SHP77 treated with DMSO at 0.1 percent for 48 hours (cell line): ENCODE measurements at places on chromosomes 4 and X.
A peak's percentile ranks its signal among the peaks of the same experiment; 100 is the strongest.

DNA sequence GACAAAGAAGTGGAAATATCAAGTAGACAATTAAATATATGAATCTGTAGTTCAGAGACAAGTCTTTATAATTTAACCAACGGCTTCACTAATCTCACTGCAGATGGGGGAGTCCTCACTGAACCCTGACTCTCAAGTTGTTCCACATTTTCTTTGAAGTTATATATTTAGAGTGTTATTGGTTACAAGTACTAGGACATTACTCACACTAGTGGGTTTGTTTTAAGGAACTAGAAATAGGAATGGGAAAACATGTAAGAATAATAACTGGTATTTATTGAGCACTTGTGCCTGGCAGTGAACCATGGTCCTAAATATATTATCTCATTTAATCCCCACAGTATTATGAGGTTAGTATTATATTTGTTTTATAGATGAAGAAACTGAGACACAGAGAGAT, 22.0 kb downstream of the MND1 start:
- no peak for DNase-seq

- DNase-seq: no peak
Measured at GRCh38 chr4:127870688-127871087, 10.0 kb upstream of the PLK4 start.

DNA sequence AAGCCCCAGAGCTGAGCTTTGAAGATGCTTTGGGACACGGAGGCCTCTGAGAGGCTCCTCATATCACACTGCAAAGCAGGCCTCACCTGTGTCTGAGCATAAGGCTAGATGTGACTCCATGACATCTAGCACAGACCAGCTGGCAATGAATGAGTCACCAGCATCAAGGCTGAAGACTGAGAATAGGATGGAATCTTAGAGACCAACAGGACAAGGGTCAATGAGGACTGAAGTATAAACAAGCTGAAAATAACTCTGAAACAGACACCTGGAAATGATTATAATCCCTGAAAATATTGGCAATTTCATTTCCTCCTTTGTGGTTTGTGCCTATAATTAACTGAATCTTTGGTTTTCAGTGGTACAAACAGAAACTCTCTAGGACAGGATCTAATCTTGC, 87.1 kb upstream of the PRPS1 start:
- no peak for DNase-seq

GRCh38 chr4:104262678-104263077, 232.0 kb downstream of the CXXC4 start:
- no peak for DNase-seq

DNA sequence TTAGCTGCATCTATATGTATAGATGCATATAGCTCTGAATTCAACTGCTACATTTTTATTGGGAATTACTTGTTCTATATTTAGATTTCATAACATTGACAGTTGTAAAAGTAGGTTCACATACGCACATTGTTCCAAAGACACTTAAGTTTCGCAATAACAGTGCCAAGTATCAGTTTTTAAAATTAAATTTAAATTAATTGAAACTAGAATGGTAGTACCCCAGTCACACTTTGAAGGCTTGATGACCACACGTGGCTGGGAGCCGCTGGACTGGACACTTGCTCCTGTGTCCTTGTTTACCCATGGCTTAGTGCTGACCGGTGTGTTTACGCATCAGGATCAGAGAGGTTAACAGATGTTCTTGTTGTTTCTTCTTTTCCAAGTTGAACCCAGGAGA, 140.7 kb upstream of the PSAPL1 start:
- DNase-seq: no peak

- no peak for DNase-seq
Measured at GRCh38 chr4:151143162-151143561, 43.7 kb downstream of the RPS3A start.

GRCh38 chrX:44071847-44072551, 98.8 kb upstream of the NDP start:
- DNase-seq: no peak

GRCh38 chrX:100928660-100929613, at the start of gene XKRX:
Gene XKRX, minus strand, starts transcription at chrX:100928917. Its CDS starts 613 bp downstream, at chrX:100928304.
- DNase-seq: no peak

DNA sequence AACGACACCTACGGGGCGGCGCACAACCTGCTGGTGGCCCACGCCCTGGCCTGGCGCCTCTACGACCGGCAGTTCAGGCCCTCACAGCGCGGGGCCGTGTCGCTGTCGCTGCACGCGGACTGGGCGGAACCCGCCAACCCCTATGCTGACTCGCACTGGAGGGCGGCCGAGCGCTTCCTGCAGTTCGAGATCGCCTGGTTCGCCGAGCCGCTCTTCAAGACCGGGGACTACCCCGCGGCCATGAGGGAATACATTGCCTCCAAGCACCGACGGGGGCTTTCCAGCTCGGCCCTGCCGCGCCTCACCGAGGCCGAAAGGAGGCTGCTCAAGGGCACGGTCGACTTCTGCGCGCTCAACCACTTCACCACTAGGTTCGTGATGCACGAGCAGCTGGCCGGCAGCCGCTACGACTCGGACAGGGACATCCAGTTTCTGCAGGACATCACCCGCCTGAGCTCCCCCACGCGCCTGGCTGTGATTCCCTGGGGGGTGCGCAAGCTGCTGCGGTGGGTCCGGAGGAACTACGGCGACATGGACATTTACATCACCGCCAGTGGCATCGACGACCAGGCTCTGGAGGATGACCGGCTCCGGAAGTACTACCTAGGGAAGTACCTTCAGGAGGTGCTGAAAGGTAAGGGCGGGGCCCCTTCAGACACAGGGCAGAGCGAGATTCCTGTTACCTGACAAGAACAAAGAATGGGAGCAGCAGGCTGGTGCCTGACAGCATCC, 11.7 kb downstream of the RPL9 start:
- no peak for DNase-seq

DNA sequence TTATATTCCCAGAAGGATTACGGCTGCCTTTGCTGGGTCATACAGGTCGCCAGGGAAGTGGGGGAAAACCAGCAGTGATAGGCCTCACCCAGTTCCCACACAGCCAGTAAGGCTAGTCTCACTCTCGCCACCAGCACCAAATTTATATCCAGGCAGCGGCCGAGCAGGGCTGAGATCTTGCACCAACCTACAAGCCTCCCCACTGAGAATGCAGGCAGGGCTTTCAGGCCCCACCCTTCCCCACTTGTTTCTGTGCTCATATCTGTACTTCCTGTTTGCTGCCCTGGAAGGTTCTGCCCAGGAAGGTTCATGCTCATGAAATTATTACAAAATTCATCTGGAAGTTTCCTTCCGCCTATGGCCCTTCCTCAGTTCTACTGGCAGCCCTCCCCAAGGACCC, 179.7 kb downstream of the STIM2 start:
- no peak for DNase-seq

DNA sequence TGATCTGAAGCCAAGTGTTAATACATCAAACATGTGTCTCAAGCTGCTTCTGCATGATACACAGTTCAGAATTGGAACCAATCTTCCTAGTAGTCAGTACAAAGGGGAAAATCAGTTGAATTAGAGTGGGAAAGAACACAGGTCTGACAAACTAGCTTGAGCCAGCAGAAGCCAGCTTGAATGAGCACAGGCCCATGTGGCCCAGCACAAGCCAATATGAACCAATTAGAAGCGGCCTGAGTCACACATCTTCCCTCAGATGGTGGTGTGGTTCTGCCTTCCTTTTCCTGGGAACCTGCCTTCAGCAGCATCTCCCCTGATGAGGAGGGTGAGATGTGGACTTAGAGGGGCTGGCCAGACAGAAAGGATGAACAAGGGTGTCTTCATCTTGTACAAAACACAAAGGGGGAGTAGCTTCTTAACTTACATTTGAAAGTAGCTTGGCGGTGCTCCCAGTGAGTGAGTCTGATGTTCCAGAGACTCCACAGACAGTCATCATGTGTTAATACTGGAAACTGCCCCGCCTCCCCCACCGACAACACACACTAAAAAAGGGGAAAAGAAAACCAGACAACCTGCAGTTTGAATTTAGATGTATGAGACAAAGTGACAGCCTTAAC, 72.0 kb downstream of the FRMPD4 start:
- DNase-seq: no peak

DNA sequence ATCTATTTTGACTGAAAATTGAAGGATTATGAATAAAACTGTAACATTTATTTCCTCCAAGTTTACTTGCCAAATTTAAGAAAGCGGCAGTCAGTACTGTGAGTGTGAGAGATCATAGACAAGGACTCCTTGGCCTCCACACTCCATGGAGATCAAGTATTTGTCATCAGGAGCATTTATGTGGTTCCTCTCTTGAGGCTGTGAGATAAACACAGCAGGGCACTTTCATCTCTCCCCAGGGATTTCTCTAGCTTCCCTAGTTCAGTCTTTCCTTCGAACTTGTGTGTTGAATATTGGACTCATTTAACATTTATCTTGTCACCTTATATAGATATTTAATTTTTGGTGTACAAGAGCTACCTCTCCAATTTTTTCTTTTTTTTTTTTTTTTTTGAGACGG, 40.8 kb downstream of the PDE5A start:
- no peak for DNase-seq

- DNase-seq: peak; percentile 88
Measured at GRCh38 chr4:54016504-54016903, 47.9 kb downstream of the CHIC2 start.

- no peak for DNase-seq
Measured at GRCh38 chrX:50881028-50881427, 29.5 kb upstream of the BMP15 start.

DNA sequence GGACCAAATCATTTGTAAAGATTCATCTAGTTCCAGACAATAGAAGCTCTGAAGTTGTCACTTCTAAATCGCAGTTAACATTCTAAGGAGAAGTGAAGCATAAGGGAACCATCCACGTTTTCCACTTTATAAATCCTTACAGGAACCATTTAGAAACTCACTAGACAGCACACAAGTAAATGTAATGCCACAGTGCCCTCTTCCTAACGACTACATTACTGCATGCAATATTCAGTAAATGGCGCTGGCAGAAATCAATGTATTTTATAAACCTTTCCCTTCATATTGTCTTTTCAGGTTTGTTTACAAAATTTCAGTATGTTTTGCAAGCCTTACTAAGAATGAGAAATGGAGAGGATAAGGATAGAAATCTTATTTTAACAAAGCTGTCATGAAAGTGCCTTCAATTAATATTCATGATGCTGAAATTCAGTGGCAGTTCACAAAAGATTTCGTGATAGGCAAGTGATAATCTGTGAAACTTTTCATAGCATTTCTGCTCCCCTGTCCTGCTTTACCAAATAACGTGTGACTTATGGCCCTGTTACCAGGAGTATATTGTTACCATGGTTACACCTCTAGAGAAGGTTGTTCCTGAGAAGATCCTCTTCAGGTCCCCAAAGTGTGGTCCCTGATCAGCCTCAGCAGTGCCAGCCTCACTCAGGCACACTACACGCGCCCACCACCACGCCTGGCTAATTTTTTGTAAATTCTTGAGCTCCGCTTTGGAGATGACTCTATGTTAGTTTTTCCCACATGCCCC, 54.2 kb downstream of the TMA16 start:
- DNase-seq: peak; percentile 56

DNA sequence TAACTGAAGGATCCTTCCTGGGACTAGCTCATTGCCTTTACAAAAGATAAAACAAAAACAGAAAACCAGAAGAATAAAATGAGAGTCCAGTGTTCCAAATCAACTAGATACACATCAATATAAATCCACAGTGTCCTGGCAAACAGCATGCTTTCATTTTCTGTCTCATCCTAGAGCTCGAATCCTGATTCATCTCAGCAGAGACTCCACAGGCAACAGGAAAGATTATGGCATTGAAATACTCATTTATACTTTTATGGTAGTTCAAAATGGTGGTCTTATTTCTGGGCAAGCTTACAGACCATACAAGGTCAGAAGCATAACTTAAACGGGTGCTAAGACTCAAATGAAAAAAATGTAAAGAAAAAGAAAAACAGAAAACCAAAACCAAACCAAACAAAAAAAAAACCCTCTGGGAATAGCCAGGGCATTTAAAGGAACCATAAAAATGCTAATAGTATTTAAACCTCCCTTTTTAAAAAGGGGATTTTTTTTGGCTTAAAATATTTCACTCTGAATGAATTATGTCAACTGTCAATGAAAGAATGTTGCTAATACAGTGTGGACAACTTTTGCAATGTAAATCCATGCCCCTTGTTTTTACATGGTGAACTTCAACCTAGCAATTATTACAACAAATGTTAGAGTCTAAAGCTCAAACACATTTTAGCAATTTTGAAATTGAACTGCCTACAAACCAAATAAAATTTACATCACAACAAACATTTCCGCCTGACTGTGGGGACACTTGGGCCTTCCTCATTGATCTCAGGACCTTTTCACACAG, 57.9 kb downstream of the GPR101 start:
- DNase-seq: no peak

DNA sequence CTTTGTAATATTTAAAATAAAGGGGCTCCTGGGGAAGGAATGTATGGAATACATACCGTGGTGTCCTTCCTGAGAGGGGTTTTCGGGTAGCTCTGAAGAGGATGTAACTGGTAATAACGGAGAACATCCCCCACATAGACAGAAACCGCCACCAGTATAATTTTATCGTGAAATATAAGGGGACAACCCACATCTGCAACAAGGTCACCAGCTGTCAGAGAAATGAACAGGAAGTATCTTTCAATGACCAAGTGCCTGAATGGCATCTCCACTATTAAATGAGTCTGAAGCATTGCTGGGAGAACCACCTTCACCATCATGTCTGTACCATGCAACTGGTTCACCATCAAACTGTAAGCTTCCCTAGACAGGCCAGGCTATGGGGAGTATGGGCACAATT, 31.7 kb downstream of the RNF175 start:
- DNase-seq: no peak

DNA sequence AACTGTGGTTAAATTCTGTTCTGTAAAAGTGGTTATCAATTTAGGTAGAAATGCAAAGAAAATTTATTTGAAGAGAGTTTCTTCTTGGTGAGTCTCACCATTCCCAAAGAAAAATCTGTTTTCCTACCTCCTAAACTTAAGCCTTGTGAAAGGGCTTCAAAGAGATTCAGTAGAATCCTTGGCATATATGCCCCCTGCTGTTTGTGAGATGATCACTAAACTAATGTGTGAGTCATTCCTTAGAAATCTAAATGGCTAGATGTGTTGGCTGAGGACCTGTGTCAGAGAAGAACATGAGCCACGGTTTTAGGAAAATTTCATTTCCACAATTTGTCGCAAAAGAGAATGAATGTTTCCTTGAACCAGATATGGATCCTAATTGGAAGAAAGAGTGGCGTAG, 260.9 kb downstream of the SLC7A11 start:
- DNase-seq: no peak

- DNase-seq: no peak
Measured at GRCh38 chrX:12269484-12269883, 131.2 kb downstream of the FRMPD4 start.

DNA sequence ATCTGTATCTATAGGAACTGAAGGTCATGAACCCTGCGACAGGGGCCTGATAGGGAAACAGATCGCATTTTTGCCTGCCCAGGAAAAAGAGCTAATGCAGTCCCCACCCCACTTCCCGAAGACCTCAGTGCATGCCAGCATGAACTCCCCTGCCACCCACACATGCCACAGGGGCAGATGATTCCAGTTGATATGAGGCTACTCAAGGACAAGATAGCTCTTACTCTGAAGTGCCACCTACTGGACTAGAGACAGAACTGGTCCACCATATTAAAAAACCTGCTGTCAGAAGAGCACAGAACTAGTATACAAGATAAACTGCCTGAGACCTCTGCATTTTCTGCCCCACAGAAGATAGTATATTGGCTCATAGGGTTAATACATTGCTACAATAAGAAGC, 68.0 kb downstream of the YIPF7 start:
- no peak for DNase-seq
